ENCODE measurements at places on chromosomes 11 and 22.

- DNase-seq, result no peak
Measured at GRCh38 chr22:46800102-46800857, 37.8 kb downstream of the TBC1D22A start.

GRCh38 chr11:95668131-95668530 lies 121.5 kb downstream of the FAM76B start:
- no peak for DNase-seq

DNA sequence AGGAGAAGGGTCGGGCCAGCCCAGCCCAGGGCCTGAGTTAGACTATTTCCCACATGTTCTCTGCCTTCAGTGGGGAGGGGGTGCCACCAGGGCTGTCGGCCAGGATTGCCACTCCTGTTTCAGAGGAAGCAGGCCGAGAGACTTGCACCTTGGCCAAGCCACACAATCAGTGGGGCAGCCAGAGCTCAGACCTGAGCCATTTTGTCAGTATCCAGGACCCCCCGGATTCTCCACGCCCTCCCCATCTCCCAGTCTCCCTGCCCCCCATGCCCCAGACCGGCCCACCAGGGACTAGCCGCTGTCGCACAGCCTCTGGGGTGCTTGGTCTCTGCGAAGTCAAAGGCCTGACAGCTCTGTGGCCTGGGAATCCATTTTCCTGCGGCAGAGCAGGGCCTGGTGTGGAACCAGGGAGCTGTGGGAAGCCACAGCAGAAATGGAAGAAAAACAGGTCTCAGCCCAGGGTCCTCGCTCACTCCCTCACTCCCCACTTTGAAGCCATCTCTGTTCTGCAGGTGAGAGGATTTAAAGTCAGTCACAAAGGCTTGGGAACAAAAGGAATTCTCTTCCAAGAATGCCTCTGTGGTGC lies 25.5 kb upstream of the MGAT3 start:
- no peak for DNase-seq

DNA sequence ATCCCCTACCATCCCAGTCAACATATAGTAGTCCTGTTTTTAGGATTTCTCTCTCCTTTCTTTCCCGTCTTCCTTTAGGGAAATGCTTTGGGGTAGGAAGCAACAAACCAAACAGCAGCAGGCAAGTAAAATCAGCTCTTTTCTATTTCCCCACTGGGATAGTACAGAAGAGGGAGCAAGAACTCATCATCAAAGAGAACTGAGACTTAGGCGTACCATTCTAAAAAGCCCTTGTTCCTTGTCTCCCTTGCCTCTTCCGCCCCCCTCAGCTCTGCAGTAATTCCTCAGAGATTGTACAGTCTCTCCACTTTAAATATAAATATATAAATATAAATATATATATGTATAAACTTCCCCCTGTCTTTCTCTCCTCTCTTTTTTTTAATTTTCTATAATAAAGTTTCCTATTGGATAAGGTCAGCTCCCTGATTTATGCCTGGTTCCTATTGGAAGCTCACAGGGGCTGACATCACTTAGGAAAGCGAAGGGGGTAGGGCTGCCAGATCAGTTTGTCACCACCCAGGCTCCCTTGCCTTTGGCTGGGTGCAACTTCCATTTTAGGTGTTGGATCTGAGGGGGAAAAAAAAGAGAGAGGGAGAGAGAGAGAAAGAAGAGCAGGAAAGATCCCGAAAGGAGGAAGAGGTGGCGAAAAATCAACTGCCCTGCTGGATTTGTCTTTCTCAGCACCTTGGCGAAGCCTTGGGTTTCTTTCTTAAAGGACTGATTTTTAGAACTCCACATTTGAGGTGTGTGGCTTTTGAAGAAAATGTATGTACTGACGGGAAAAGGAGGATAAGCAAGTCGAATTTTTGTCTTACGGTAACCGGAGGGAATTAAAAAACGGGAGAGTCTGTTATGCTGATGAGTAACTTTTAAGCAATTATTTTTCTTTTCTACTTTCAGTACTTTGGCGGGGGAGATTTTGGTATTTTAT lies at the start of gene CTNND1:
TSS of gene CTNND1 (plus strand) at position 502 of the 934 bp plus-strand sequence. CDS start 29,677 bp downstream, outside the sequence.
- DNase-seq, result no peak

- no peak for DNase-seq
Measured at GRCh38 chr11:97290464-97291041, 900.7 kb downstream of the JRKL start.

- no peak for DNase-seq
Measured at GRCh38 chr11:14288189-14288935, 70.6 kb downstream of the RRAS2 start.

GRCh38 chr11:62030071-62030684 lies 62.7 kb upstream of the FTH1 start:
- no peak for DNase-seq

GRCh38 chr11:59842316-59842715 lies 3.0 kb downstream of the CBLIF start:
- no peak for DNase-seq

DNA sequence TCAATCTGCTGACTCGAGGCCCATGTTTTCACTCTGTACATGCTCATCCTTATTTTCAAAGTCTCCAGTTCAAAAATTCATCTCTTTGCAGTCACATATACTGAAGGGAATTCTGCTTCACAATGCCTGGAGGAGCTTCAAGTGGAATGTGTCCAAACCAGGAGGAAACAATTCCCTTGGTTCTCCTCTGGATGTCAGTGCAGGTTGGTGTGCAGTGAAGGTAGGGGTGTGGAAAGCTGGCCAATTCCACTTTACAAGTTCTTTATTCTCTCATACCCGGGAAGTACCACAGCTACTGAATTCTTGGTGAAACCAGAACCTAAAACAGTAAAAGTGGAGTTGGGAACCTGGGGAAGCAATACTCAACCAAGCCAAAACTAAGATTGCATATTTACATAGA lies 57.3 kb downstream of the BDNF start:
- DNase-seq, result no peak

GRCh38 chr11:65992056-65992455 lies 9.9 kb downstream of the EIF1AD start:
- no peak for DNase-seq

DNA sequence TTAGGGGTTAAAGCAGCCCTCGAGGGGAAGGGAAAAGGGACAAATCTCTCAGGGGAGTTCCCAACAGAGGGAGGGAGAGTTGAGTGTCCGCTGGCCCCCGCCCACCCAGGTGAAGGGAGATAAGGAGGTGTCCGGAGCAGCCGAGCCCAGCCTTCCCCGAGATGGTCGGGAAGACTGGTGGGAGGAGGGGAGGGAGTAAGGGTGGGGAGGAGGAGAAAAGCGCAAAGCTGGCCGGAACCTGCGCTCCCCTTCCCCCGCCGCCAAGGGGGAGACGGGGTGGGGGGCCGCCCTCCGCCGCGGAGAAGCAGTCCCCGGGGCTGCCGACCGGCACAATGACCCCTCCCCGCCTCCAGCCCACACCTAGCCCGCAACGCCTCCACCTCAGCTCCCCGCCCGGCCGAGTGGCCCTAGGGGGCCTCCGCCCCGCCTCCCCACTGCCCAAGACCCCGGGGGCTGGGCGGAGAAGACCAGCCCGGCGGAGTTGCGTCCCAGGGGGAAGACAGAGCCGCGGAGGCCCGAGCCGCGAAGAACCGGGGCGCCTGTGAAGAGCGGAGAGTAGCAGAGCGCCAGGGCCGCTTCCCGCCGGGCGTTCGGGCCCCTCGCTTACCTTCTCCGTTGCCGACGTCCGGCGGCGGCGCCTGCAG lies 479 bp downstream of the RSF1 start:
- no peak for DNase-seq

DNA sequence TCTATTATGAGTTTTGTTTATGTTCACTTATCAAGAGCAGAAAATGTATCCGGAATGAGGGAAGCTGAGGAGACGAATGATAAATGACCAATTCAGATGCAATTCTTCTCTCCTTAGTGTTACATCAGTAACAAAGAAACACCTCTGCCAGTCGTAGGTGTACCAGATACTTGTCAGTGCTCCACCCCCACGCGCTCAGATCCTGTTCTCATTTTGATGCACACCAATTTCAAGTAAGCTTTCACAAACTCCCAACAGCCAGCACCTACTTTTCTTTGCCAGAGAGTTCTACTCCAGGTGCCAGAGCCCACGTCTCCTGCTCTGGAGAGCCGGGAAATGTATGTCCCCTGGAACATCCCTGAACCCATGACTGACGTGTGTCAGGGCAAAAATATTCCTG lies 43.7 kb downstream of the OR8B12 start:
- no peak for DNase-seq

- no peak for DNase-seq
Measured at GRCh38 chr11:32005786-32006416, 85.0 kb upstream of the RCN1 start.

DNA sequence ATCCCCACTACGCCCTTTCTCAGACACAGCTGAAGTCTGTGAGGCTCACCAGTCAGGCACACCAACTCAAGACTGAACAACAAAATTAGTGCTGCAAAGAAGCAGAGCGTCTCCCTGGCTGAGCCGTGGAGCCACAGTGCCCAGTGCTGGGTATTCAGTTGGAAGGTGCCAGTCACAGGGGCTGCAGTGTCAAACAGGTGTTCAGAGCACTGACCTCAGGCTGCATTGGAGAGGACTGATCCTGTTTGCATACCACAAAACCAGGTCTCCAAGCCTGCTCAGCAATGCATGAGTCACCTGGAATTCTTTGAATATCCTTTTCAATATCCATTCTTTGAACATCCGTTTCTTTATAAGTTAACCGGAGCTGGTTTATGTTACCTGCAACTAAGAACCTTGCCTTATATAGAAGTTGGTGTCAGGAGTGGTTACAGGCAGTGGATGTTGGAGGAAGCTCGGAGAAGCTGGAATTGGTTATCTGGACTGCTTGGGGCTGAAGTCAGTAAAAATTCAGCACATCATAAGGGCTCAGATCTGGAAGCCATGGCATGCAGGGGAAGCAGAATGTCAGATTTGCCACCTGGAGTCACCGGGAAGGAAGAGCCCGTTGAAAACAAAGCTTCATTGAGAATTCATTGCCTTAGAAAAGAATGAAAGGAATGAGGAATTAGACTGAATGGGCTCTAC lies 30.3 kb downstream of the PDGFB start:
- DNase-seq, result no peak

DNA sequence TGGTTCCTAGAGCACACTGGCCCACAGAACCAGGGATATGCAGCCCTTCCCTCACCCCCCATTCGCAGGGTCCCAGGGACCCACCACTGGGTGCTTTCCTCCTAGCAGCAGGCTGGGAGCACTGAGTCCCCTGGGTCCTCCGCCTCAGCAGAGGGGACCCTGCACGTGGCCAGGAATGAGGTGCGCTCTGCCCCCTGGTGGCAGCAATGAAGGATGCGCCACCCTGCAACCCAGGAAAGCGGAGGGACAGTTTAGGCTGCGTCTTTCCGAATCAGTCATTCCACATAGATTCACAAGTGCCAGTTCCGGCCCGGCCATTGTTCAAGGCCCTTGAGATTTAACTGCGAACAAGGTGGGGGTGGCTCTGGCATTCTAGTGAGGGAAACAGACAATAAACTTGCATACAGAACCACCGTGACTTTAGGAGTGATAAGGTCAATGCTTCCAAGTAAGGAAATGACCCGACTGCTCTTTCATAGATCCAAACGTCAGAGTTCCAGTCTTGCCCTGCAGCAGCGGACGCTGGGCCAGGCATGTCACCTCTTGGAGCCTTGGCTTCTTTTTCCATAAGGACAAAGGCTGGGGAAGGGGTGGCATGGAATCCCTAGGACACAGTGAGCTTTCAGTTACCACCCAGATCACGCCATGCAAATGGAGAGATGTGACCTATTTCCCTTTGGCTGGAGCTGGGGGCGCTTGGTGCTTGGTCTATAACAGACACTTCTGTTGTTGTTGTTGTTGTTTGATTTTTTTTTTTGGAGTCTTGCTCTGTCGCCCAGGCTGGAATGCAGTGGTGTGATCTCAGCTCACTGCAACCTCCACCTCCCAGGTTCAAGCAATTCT lies 7.7 kb downstream of the RIN1 start:
- peak; percentile 49 for DNase-seq

DNA sequence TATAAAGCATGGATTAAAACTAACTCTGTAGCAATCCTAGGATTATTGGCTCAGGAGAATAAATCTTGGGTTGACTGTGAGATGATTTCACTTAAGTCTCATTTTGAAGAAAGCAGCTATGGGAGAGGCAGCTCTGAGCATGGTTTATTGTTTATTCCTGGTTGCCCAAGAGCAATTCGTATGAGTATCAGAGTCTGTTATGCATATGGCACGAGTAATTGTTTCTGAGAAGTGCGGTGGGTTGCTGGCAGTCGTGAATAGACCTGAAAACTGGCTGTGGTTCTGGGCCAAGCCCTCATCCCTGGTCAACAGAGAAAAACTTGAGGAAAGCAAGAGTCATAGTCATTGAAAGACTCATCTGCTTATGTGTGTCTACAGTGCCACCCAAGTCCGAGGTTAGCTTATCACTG lies 26.8 kb downstream of the DIXDC1 start:
- no peak for DNase-seq

DNA sequence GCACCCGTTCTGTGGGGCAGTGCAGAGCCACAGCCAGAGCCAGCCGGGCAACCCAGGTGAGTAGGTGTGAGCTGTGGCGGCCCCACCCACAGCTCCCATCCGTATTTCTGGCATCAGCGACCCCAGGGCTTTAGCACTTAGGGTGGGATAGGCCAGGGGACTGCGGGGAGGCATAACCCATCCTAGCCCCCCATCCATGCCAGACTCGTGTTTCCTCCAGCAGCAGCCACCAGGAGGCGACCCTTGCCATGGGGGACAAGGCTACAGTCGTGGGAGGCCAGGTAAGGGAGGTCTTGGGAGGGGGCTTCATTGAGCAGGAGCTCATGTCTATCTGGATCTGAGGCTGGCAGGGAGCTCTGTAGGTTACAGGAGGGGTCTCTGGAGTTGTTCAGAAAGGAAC lies 873 bp downstream of the OTOG start:
- DNase-seq, result no peak

DNA sequence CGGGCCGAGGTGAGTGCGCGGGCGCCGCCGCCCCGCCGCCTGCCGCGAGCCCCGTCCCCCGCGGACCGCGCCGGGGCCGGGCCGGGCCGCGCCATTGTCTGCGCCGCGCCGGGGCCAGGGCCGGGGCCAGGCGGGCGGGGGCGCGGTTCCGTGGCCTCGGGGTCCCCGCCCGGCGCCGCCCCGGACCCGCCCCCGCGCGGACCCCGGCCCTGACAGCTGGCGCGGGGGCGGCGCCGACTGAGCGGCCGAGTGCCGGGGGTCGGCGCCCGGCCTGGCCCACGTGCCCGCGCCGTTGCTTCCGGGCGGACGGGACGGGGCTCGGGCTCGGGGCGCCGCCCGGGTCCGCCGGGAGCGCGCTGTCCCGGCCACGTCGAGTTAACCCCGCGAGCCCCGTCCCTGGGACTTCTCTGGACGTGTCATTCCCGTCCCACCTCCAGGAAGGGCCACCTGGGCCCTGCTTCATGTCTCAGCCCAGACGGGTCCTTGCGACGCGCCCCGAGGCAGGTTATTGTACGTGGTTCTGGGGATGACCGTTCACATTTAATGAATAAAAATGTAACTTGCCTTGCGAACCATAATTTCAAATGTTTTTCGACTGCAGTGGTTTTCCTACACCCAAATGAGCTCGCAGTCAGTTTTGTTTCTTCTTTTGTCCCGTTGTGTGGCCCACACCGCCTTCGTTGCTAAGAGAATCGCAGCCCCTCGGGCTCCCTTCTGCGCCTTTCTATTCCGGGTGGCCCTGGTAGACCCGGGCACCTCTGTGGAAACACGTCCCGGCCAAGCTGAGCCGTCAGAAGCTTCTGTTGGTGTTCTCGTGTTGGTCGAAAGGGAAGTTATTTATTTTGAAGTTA lies 562 bp downstream of the ZBED4 start:
- no peak for DNase-seq

- peak; percentile 28 for DNase-seq
Measured at GRCh38 chr22:17213976-17214375, 5.3 kb downstream of the ADA2 start.

- DNase-seq, result no peak
Measured at GRCh38 chr11:66055021-66055420, 2.9 kb downstream of the SF3B2 start.

GRCh38 chr11:73576185-73576614 lies 21.7 kb downstream of the FAM168A start:
- DNase-seq, result no peak
